Coronary artery (tissue), 2 donors: ENCODE measurements at places on chromosomes 3 and 15.

DNA sequence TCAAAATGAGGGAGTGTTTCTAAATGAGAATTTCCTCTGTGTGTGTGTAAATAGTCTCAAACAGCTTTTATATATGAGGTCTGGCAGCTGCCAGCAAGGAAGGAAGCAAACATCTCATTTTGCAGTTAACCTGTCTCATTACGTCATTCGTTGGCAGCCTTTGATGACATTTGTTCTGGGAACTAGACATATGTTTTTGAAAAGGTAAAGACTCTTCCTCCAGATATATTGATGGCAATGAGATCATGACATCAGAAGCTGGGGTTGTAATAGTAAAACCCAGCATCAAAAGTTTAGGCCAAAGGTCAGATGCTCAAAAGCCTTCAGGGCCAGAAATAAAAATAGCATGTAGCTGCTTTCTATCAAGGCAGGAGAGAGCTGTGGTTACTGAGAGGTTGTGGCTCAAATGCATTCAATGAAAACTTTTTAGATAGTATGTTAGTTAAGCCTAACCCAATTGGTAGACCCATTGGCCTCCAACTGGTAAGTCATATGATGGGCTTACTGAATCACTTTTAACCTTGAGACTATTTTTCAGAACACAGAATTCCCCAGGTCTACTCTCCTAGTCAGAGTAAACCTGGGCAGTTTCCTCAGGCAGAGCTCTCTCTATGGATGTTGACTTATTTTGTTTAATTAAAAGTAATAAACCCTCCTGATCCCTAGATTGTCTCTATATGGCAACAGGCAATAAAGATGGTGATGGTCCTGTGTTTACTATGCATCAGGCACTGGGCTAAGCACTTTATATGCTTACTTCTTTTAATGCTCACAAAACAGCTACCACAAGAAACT is 386.5 kb upstream of the CFAP20DC start:
- DNase-seq, result no peak

DNA sequence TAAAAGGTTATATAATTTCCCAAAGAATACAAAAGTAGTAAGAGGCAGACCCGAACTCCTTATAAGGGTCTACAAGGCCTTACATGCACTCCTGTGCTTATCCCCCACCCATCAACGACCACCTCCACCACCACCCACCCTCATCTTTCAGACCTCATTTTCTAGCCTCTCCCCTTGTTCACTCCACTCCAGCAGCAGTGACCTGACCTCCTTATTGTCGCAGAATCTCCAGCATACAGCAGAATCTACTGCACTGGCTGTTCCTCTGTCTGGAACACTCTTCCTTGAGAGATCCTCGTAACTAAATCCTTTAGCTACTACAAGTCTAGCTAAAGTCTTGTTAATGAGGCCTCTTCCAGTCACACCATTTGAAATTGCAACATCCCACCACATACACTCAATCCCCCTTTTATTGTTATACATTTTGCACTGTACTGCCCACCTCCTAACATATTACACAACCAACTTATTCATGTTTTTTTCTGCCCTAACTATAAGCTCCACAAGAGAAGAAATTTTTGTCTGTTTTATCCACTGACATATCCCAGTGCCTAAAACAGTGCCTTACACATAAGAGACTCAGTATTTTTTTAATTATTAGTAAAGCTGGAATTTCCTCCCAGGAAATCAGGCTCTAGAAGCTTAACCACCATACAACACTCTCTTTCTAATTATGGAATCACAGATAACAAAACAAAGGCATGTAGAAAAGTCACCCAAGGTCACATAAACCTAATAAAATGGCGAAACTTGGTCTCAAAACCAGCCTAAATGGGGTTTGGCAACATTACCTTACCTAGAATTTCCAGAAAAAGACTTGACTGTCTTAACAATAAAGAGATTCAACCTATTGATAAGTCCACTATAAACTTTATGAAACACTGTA is 40.2 kb downstream of the ZNF148 start:
- no peak for DNase-seq

- no peak for DNase-seq
These were observed 238.2 kb upstream of the NAALADL2 start for GRCh38 chr3:174620855-174621472.

DNA sequence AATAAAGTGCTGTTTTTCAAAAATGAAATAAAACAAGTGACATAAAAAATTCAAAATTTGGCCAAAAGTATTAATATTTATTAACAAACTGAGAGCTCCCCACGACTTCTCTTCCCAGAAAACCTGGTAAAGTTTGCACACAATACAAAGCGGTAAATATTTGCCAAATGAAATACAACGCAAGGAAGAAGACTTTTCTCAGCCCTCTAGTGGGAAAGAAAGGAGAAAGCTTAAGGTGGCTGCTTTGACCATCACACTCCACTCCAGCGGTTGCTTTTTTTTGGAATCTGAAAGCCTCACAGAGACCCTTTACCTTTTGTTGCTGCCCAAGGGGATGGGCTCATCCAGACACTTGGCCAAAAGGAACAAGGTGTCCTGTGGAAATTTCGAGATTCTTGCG is 1.1 kb upstream of the GK5 start:
- no peak for DNase-seq

- DNase-seq, result no peak
These were observed 55.6 kb upstream of the ACAN start for GRCh38 chr15:88747631-88748030.
